ENCODE measurements at places on chromosomes 7 and 10. TPM values are rescaled to one million over a fixed set of nuclear protein-coding genes. Genes with fewer than 3 reads are reported as not detected.

ADRB1 gene
- total RNA-seq, result 1.1 TPM

EN2 gene
- total RNA-seq, result 5.5 TPM

SUN3 gene
- 1.2 TPM for total RNA-seq

ABCB4 gene
- total RNA-seq, result 3.1 TPM

RHBDD2 gene
- 31.8 TPM for total RNA-seq

NEUROD6 gene
- total RNA-seq, result not detected

HOXA1 gene
- total RNA-seq, result 1.1 TPM

ANKRD2 gene
- 0.37 TPM for total RNA-seq

ING3 gene
- total RNA-seq, result 21.8 TPM

UPK3B gene
- total RNA-seq, result 3.9 TPM

ARHGAP22 gene
- total RNA-seq, result 3.7 TPM

PTF1A gene
- total RNA-seq, result not detected

SPDYE11 gene
- total RNA-seq, result not detected

CARD11 gene
- 1.7 TPM for total RNA-seq

ZNF107 gene
- total RNA-seq, result 4.1 TPM

SRGN gene
- total RNA-seq, result 3.8 TPM

RELN gene
- total RNA-seq, result under 0.01 TPM

MRC1 gene
- total RNA-seq, result not detected

HECW1 gene
- 2.5 TPM for total RNA-seq

ECD gene
- total RNA-seq, result 23.3 TPM

PPP1R3A gene
- not detected for total RNA-seq

ADRA2A gene
- not detected for total RNA-seq

CTTNBP2 gene
- 2.4 TPM for total RNA-seq

TMEM178B gene
- total RNA-seq, result 0.45 TPM

All from A375 (cell line).